SK-N-MC (cell line): ENCODE measurements at places on chromosomes 13 and 19.

- DNase-seq = no peak
These were observed 19.0 kb downstream of the SPC24 start for GRCh38 chr19:11136400-11137101.

- no peak for DNase-seq
These were observed 69.4 kb upstream of the KLF12 start for GRCh38 chr13:74203576-74203975.

DNA sequence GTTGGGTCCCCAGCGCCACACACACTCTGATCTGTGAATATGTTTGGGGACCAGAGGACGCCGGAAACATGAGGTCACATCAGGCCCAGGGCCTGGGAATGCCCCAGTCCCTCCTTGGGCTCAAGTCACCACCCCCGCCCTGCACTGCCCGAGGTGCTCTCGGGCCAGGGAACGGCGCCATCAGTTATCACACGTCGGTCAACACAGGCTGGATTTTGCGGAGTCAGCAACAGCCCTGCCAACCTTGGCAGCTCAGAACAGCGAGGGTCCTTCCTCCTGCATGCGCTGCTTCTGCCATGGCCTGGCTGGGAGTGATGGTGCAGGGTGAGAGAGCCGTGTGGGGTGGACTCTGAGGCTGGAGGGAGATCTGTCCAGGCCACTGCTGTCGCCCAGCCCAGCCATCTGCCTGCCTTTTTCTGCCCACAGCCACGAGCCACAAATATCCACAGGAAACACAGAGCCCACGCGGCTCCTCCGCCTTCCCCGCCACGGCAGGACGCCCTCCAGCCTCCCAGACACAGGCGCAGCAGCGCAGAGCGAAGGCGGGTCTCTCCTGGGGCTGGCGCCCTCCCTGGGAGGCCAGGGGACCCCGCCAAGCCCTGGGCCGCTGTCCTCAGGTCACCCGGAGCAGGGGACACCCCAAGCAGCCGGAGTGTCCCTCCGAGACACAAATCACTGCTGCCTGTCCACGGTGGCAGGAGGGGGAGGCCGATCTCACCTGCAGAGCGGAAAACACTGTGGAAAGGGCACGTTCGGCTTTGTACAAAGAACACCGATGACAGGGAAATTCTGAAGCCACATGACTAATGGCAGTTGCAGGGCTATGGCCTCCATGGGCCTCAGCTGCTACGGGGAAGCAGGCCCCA is 31.6 kb upstream of the CACTIN start:
- no peak for DNase-seq

GRCh38 chr19:5112681-5113575 is 144.0 kb downstream of the KDM4B start:
- no peak for DNase-seq

GRCh38 chr19:5213667-5214066 is 126.9 kb downstream of the PTPRS start:
- DNase-seq = no peak

DNA sequence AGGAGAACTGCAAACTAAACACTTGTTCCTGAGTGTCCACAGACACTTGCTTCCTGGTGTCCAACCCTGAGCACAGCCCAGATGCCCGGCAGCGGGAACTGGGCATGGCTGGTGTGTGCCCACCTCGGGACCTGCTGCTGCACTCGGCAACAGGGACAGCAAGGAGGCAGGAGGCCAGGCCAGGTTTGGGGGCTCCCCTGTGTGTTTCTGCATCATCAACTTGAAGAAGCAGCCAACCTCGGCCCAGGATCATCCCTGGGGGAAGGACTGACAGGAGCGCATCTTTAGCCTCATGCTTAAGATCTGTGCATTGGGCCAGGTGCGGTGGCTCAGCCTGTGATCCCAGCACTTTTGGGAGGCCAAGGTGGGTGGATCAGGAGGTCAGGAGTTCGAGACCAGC is 35.1 kb upstream of the LDLR start:
- DNase-seq = no peak

- DNase-seq = no peak
These were observed 35.7 kb downstream of the KCNC3 start for GRCh38 chr19:50293263-50294004.

DNA sequence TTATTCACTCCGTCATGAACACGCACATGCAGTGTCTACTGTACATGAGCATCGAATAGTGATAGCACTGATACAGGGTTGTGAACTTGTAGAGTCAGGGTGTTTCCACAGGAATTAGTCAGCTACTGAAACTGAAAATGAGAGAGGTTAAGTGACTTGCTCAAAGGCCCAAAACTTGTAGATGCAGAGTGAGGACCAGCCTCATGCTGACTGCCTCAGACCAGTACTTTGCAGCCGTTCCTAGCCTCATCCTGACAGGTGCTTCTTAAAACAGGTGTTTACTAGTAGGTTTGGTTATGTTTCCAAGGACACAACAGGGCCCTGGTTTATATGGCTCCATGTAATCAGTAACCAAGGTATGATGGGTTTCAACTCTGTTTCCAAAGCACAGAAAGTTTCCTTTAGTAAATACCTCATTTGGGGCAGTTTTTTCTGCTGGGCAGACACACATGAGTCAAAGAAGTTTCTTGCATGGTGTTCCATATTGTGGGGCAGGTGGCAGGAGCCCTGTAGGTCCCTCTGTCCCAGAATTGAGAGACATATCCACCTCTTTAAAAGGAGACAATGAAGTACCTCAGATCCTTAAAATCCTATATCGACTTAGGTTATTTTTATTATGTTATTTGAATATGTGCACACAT is 16.0 kb downstream of the FGF9 start:
- no peak for DNase-seq

GRCh38 chr13:110155072-110155471 is 151.9 kb downstream of the COL4A1 start:
- DNase-seq = no peak

- no peak for DNase-seq
These were observed 478 bp downstream of the CLC start for GRCh38 chr19:39737351-39737750.

- no peak for DNase-seq
These were observed 61.9 kb downstream of the MLLT1 start for GRCh38 chr19:6217752-6218334.

- no peak for DNase-seq
These were observed 62.0 kb downstream of the GPALPP1 start for GRCh38 chr13:45051315-45051714.

- DNase-seq = no peak
These were observed 397.7 kb downstream of the UQCRFS1 start for GRCh38 chr19:28815257-28815656.
